Lower lobe of right lung (tissue), 2 donors: ENCODE measurements at places on chromosomes 2 and 18. TPM values are rescaled to one million over a fixed set of nuclear protein-coding genes. Genes with fewer than 3 reads are reported as not detected.
A peak's percentile ranks its signal among the peaks of the same experiment; 100 is the strongest.

ZNF385B gene
- total RNA-seq: 63.2 TPM

CNDP1 gene
- total RNA-seq: not detected

MEP1B gene
- not detected for total RNA-seq

- no peak for DNase-seq
These were observed 4.8 kb upstream of the PARD6G start for GRCh38 chr18:80252136-80252535.

DNA sequence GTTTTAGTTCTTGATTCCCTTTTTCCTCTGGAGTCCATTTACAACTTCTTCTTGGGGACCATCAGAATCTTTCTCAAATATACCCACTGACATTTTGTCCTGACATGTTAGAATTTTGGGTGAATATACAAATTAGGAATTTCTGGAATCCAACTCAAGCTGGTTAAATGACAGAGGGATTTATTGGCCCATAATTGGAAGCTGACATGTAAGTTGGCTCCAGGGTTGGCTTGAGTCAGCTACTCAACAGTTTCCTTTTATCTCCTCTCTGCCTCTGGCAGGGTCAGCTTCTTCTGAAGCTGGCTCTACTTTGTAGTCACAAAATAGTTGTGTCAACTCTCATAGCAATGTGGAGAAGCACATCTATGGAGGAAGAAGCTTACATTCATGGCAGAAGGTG, 36.6 kb upstream of the PPP1R1C start:
- DNase-seq: no peak

- DNase-seq: no peak
These were observed 26.9 kb upstream of the NEB start for GRCh38 chr2:151761193-151761592.

DNA sequence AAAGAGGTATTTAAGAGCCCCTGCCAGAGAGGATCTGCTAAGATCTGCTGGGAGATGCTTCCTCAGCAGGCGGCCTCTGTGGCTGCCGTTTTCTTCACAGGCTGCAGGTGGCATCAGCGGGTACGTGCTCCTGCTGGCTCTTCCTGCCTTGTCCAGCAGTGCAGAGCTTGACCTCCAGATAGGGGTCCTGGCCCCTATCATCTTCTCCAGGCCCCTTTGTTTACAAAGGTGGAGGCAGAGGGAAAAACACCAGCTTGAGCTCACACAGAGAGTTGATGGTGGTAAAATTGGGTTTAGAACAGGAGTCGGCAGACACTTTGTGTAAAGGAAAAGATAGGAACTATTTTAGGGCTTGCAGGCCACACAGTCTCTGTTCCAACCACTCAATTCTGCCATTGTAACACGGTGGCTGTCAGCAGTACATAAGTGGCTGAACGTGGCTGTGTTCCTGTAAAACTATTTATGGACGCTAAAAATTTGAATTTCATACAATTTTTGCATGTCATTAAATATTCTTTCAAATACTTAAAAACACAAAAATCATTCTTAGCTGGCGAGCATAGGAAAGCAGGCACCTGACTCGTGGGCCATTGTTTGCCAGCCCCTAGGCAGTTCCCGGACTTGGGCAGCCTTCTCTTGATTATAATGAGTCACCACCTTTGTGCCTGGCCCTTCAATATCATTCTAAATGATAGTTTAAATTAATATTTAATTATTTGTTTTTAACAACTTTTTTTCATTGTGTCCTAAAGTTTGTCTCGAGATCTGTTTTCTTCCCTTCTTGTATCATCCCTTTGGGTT, 98.2 kb upstream of the B3GNT7 start:
- DNase-seq: peak; percentile 72

DNA sequence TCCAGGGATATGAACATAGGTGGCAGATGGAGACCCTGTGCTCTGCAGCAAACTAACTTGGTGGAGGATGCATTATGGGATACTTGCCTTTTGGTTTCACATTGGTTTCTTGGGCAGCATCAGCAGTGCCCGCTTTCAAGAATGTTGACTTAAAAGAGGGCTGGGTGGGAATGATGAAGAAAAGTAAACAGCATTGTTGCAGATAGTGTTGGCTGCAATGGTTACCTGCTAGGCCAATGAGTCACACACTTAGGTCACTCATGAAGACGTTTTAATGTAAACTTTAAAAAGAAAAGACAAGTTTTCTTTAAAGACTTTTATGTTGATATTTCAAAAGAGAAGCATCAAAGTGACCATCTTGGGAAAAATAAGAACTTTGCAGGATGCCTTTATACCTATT, 26.1 kb upstream of the FAM237A start:
- DNase-seq: no peak

GRCh38 chr2:85254540-85255300, 73.1 kb downstream of the TGOLN2 start:
- DNase-seq: no peak

GRCh38 chr18:12928641-12929040, 19.2 kb upstream of the SEH1L start:
- no peak for DNase-seq

- no peak for DNase-seq
These were observed 111.4 kb downstream of the DCDC2C start for GRCh38 chr2:3814706-3815245.

GRCh38 chr2:128322715-128323554, 4.3 kb upstream of the HS6ST1 start:
- DNase-seq: no peak

DNA sequence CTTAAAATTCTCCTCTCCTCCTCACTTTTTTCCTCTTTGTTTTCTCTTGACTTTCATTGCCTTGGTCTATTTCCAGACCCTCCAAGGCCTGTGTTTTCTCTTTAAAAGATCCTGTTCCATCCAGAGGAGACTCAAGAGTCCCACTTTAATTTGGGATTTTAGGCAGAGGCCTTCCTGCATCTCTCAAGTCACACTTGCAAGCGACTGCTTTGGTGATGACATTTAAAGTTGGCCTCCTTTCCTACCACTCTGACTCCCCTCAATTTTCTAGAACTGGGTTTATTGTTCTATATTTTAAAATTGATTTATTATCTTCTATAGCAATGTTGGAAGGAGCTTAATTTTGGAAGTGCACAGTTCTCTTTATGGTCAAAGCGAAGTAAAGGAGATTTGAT, 16.3 kb downstream of the ASAP2 start:
- DNase-seq: no peak
